Activated CD4-positive, alpha-beta memory T cell treated with anti-CD3 and anti-CD28 coated beads, Interleukin-2, amount 10 ng/mL, durations not matched to agents 7 days and 5 days (primary cell): ENCODE measurements at places on chromosomes 5 and 9. TPM values are rescaled to one million over a fixed set of nuclear protein-coding genes. Genes with fewer than 3 reads are reported as not detected.

Gene FST
- not detected for total RNA-seq

DNA sequence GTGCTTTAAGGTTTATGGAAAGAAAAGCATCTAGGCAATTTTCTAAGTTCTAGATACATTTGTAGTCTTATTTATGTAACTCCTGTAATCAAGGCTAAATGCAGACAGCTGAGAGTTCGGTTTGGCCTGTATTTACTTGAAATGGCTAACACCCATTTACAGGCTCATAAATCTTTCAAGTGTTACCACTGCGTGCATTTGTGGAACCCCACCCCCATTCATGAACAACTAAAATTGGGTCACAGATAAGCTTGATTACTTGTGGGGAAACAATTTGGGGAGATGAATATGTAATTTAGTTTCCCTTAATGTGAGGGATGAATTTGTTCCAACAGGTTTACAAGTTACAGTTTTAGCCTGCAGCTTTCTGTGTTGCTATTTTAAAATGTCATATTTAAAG lies 360.6 kb downstream of the ARRDC3 start:
- H3K27ac ChIP-seq, result no peak overlapping the region
- H3K4me1 ChIP-seq, result no peaks in the 10 kb centered on the region
- H3K27me3 ChIP-seq, result peaks cover 7% of the 10 kb centered on the region
- DNase-seq, result no peak
- no peaks in the 10 kb centered on the region for H3K36me3 ChIP-seq

GRCh38 chr5:43564289-43564850 lies 7.5 kb upstream of the PAIP1 start:
- no peak overlapping the region for H3K27ac ChIP-seq
- DNase-seq, result no peak
- no peaks in the 10 kb centered on the region for H3K4me1 ChIP-seq
- peaks cover 7% of the 10 kb centered on the region for H3K27me3 ChIP-seq

Gene SHOC1
- not detected for total RNA-seq

Gene DMAC1
- total RNA-seq, result 50.1 TPM

GRCh38 chr5:176596689-176597416 lies 13.1 kb downstream of the GPRIN1 start:
- H3K27ac ChIP-seq, result no peak overlapping the region
- peaks cover 1% of the 10 kb centered on the region for H3K27me3 ChIP-seq
- H3K4me1 ChIP-seq, result peaks cover 10% of the 10 kb centered on the region
- peak; percentile 66 for DNase-seq
- no peaks in the 10 kb centered on the region for H3K36me3 ChIP-seq

GRCh38 chr5:103840600-103840999 lies 278.0 kb upstream of the NUDT12 start:
- no peaks in the 10 kb centered on the region for H3K36me3 ChIP-seq
- no peak overlapping the region for H3K27ac ChIP-seq
- H3K4me1 ChIP-seq, result no peaks in the 10 kb centered on the region
- DNase-seq, result no peak
- no peaks in the 10 kb centered on the region for H3K27me3 ChIP-seq
